IPS-NIHi11 (cell line): ENCODE measurements at places on chromosomes 7 and 10.
A peak's percentile ranks its signal among the peaks of the same experiment; 100 is the strongest.

GRCh38 chr7:33053721-33054120 lies 8.9 kb downstream of the NT5C3A start:
- no peak for DNase-seq

DNA sequence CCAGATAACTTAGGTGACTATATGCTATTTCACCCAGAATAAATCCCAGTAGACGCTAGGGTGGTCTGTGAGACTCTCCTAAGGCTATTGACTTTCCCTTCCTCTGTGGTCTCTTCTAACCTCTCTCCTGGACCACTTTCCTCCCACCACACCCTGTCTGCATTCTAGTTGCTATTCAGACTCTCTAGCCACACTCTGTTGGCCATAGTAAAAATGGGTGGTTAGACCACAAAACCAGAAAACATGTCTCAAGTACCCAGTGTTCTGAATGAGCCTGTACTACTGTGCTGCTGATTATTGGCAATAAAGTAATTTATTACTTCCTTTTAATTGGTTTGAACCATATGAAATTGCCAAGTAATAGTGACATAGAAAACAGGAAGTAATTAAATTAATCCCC lies 240.8 kb downstream of the KIF20B start:
- DNase-seq, result no peak

GRCh38 chr10:84634636-84635035 lies 306.2 kb downstream of the CCSER2 start:
- DNase-seq, result no peak

GRCh38 chr7:104962781-104963180 lies 51.2 kb upstream of the KMT2E start:
- DNase-seq, result no peak

- DNase-seq, result peak; percentile 66
Observed at GRCh38 chr7:139523968-139524815, 707 bp downstream of the CLEC2L start.

GRCh38 chr10:114276671-114277070 lies 37.6 kb downstream of the VWA2 start:
- no peak for DNase-seq

DNA sequence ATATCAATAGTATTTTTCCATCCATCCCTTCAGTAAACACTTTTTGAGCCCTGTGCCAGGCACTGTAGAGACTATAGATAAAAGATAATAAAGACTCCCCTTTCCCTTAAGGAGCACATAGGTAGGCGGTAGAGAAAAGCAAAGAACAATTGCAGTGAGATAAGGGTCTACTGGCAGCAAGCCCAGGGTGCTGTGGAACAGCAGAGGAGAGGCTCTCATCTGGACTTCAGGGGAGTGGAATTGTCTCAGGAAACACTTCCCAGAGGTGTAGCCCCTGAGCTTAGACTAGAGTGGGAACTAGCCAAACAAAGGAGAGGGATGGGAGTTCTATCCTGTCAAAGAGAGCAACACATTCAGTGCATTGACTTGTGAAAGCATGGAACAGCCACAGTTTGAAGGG lies 102.0 kb downstream of the NRF1 start:
- DNase-seq, result no peak

GRCh38 chr10:25694971-25695370 lies 239.1 kb upstream of the MYO3A start:
- DNase-seq, result no peak

GRCh38 chr10:4983615-4984216 lies 19.9 kb downstream of the AKR1C2 start:
- DNase-seq, result no peak

- no peak for DNase-seq
Observed at GRCh38 chr7:7693881-7694280, 24.5 kb downstream of the RPA3 start.

GRCh38 chr10:125084614-125085257 lies 75.6 kb downstream of the CTBP2 start:
- peak; percentile 54 for DNase-seq

GRCh38 chr10:48205918-48206317 lies 68.6 kb downstream of the FRMPD2 start:
- DNase-seq, result no peak

GRCh38 chr7:138981332-138982203 lies at the start of gene KIAA1549:
Gene KIAA1549, minus strand, starts transcription at chr7:138981389. Its CDS starts 120 bp downstream, at chr7:138981269.
- DNase-seq, result peak; percentile 94

- no peak for DNase-seq
Observed at GRCh38 chr7:111593343-111593742, 31.1 kb upstream of the IMMP2L start.

GRCh38 chr7:20053334-20054104 lies 163.7 kb downstream of the MACC1 start:
- peak; percentile 20 for DNase-seq

GRCh38 chr10:71395621-71396020 lies 1.1 kb upstream of the CDH23 start:
- no peak for DNase-seq

- DNase-seq, result no peak
Observed at GRCh38 chr10:71363936-71364335, 32.8 kb upstream of the CDH23 start.

- no peak for DNase-seq
Observed at GRCh38 chr10:60331886-60332285, 57.8 kb downstream of the ANK3 start.

GRCh38 chr7:41881331-41882130 lies 178.6 kb upstream of the INHBA start:
- DNase-seq, result no peak

- DNase-seq, result no peak
Observed at GRCh38 chr7:149334219-149334618, 72.2 kb downstream of the ZNF783 start.

DNA sequence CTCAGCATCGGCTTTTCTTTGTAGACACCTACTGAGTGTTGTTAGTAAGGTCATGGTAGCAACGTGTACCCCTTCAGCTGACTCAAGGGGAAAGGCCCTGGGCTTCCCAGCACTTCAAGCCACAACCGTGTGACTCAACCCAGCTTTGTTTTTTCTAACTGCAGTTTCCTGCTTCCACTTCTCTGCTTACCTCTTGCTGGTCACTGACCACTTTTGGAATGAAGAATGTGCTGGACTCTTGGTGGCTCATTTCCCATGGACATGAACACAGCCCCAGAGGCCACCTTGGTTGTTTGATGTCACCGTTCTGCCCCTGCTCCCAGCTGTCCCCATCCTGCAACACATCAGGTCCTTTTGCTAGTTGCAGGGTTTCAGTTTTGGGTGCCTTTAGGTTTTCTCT lies 69.5 kb upstream of the ZNF438 start:
- DNase-seq, result no peak

- no peak for DNase-seq
Observed at GRCh38 chr10:14656052-14656730, 118.5 kb downstream of the FAM107B start.

DNA sequence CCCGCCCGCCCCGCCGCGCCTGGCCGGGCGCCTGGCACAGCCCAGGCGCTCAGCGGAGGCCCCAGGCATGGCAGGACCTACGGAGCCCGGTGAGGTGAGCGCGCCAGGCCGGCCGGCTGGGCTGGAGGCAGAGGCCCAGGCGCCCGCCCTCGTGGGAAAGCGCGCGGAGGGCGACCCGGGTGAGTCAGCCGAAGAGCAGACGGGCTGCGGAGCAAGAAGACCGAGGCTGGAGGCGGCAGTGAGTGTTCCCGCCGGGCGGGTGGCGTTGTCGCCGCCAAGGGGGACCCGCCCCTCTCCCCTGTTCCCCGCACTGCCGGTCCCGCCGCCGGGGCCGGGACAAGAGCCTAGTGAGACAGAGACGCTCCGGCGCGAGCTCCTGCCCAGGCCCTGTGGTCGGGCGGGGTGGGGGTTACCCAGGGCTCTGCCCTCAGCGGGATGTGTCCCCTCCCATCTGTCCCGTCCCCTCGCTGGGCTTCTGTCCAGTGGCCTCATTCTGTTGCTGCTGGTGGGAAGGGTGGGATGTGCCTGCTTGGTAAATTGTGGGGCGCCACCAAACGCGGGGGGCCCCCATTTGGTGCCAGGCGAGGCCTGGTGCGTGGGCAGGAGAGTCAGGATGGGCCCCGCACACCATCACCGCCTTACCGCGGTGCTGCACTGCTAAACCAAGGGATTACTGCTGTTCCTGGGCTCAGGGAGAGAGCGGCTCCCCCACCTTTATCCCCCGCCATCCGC lies 17.0 kb upstream of the NODAL start:
- DNase-seq, result peak; percentile 73

DNA sequence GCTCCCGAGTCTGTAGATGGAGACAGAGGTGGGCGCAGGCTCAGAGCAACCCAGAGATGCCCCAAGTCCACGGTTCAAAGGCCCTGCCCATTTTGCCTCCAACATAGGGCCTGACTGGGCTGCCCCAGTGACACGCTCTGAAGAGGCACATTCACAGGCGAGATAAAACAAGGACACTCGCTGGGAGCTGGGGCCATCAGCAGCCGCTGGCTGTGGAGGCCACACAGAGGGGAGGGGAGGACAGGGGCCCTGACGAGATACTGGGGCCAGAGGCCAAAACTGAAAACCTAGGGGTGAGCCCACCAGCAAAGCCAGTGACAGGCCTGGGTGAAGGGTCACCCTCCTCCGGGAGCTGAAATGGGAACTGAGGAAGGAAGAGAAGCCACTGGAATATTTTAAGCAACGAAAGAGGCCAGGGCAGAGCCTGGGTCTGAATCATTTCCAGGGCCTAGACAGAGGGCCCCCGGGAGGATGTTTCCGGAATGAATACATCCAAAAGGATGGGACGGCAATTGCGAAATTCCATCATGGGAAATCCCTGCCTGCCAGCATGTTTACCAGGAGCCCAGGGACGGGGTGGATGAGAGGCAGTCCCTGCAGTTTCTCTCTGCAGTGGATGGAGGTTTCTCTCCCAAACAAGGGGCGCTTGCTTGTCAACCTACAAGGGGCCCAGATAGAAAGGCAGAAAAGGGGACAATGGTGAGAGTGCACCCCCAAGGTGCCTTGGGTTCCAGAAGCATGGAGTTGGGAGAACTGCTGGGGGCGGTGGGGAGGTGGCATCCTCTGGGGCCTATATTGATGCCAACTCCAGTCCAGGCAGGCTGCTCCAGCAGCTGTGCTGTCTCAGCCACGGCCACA lies 29.0 kb upstream of the HSPA12A start:
- no peak for DNase-seq

DNA sequence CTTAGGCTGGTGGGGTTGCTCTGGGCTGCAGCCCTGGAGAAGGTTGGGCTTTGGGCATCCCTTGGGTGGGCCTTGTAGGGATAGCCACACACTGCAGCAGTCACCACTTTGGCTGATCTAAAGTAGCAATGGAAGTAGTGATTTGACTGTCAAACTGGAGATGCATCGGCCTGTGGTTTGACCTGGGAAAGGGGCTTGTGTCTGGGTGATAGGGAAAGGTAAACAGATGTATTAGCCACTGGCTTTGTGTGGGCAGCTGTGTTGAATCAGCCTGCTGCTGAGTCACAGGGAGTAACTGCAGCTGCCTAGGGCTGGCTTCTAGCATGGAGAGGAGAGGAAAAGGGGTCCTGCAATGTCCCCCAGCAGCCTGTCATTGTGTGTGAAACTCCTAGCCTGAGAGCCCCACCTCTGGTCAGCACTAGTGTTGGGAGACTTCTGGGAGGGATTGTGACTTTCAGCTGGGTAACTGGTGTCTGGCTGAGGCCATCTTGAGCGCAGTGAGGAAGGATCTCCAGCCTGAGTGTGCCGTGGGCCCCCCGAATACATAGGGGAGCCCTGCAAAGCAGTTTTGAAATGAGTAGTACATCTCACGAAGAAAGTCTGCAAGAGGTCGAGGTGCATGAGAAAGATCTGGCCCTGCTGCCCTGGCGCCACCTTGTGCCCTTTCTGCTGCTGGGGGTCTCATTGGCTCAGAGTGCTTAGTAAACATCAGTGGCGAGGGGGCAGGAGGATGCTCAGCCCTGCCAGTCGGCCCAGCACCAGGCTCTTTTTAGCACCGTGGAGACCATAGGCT lies 117.3 kb downstream of the FANK1 start:
- peak; percentile 49 for DNase-seq

DNA sequence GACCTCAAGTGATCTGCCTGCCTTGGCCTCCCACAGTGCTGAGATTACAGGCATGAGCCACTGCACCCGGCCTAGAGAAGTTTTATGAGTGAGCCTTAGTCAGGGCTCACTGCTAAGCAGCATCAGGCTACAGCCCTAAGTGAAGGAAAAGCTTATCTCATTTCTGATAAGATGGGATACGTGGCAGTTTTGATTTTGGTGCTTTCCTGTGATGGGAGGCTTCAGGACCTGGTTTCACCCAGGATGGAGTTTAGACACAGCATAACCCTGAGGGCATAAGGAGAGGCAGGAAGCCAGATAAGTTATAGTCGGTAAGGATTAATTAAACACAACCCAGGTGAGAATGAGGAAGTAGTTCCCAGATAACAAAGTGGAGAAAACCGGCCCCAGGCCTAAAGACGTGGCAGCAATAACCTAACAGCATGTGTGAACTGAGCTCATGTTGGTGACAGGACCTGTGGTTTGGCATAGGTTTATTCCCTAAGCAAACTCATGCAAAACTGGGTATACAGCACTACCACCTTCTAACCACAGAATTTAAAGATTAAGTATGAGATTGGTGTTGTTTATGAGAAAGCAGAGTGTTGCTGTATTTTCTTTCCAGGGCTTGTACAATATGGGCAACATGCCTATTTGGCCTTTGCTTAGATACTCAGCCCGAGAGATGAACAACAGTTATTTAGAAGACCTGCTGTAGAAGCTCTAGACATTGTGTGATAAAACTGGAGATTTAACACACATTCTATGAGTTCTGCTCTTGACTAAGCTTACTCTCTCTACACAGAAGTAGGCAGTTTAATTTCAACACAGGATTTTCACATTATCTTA lies 119.4 kb downstream of the COL28A1 start:
- DNase-seq, result no peak

- DNase-seq, result no peak
Observed at GRCh38 chr10:127887541-127888415, 5.0 kb downstream of the CLRN3 start.

DNA sequence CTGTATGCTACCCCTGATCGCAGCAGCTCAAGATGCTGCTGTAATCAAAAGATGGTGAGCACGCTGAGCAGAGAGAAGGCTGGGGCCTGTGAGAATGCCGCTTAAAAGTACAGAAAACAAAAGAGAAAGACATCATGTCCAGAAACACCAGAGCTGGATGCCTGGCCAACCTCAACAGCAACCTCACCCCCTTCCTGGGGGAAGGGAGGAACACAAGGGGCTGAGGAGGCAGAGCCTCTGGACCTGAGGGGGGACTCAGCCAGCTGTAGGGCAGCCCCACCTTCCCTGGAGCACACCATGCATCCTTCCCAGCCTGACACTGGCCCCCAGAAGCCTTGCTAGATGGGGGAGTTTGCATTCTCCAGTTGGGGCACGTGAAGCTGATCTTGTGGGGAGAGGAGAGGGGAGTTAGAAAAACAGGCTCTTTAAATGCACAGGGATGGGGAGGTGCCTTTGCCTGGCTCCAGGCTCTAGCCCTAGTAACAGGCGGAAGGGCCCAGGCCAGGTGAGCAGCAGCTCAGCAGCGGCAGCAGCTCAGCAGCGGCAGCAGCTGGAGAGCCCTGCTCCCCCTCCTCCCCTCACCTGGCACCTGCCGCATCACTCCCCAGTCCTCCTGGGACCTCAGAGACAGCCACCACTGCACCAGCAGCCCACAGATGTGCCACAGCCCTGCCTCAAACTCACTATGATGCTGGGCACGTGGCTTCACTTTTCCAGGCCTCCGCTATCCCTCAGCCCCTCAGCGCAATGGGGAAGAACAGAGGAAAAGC lies 156.3 kb downstream of the NEURL1 start:
- no peak for DNase-seq

GRCh38 chr7:33841705-33842129 lies 63.6 kb upstream of the BMPER start:
- no peak for DNase-seq

GRCh38 chr10:44437840-44438511 lies 53.1 kb upstream of the CXCL12 start:
- no peak for DNase-seq

GRCh38 chr7:32154797-32155196 lies 84.6 kb upstream of the PDE1C start:
- no peak for DNase-seq

- DNase-seq, result no peak
Observed at GRCh38 chr10:111338035-111338434, 261.2 kb downstream of the ADRA2A start.
